Esophagus muscularis mucosa (tissue), 4 donors: ENCODE measurements at places on chromosomes 2 and 18. TPM values are rescaled to one million over a fixed set of nuclear protein-coding genes. Genes with fewer than 3 reads are reported as not detected.

GRCh38 chr18:46247942-46248341, 143.8 kb downstream of the HAUS1 start:
- no peak for DNase-seq

- no peak for DNase-seq
Measured at GRCh38 chr2:149330127-149331022, at the start of gene LYPD6. TSS of gene LYPD6 (plus strand) at chr2:149330587. CDS start at chr2:149437709, 107,122 bp downstream.

- DNase-seq = no peak
Measured at GRCh38 chr2:67137699-67138098, 259.4 kb upstream of the ETAA1 start.

The MYO7B gene
- total RNA-seq = 0.19 TPM
